GM06990 (cell line): ENCODE measurements at places on chromosomes 4 and X.

- DNase-seq = no peak
These were observed 1.0 kb upstream of the SUV39H1 start for GRCh38 chrX:48695534-48695896.

GRCh38 chr4:83387476-83388312 lies 53.0 kb upstream of the HPSE start:
- no peak for DNase-seq

DNA sequence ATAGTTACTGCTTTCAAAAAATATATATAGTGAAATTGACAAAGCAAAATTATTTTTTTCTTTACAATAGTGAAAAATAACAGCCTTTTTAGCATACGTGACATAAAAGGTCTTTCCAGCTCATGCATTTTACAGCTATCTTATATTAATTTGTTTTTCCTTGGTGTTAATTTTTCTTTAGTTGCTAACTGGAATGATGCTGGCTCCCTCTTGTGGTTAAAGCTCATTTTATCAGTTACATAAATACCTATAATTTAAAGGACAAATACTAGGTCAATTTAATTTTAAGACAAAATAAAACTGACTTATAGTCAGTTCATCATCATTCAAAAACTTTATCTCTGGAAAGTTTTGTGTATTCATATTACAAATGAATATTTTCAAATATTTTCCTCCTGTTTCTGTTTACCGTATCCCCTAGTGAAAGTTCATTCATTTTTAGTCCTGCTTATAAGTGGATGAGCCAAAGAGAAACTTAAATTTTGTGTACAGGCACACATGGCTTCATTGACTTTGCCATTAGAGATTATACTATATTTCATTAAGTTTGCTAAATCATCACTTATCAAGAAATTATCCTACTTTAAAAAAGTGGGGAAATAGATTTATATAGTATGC lies 9.9 kb upstream of the ANAPC4 start:
- DNase-seq = no peak

DNA sequence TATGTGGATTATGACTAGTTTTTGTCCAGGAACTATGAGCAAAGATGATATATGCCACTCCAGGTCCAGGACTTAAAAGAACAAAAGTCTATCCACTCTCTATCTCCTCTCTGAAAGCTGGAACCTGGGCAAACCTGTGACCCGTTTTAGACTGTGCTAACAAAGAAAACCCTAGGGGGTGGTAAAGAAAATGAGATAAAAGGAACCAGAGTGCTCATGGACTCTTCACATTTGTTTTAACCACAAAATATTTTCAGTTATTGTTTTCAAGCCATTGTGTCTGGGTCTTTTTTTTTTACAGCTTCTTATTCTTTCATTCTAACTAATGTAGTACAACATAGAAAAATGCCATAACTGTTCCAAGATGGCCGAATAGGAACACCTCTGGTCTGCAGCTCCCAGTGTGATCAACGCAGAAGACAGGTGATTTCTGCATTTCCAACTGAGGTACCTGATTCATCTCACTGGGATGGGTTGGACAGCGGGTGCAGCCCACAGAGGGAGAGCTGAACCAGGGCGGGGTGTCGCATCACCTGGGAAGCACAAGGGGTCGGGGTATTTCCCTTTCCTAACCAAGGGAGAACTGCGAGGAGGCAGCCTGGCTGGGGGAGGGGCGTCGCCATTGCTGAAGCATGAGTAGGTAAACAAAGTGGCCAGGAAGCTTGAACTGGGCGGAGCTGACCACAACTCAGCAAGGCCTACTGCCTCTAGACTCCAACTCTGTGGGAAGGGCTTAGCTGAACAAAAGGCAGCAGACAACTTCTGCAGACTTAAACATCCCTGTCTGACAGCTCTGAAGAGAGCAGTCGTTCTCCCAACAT lies 45.1 kb downstream of the CHM start:
- no peak for DNase-seq

DNA sequence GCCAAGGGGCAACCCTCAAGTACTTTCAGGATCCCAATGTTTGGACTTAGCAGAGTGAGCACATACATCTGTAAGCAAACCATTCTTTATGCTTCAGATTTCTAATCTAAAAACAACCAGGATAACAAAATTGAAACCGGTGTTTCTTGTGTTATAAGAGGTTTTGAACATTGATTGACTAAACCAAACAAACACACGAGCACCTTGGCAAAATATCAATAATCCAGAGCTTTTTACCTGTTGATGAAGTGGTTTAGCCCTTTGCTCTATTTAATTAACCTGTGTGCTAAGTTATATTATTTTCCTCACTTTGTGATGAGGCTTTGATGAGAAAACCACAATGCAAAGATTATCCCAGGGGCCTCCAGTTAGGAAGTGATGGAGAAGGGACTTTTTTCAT lies 255.3 kb upstream of the CXXC4 start:
- no peak for DNase-seq

- DNase-seq = no peak
These were observed 29.3 kb downstream of the NPY1R start for GRCh38 chr4:163303069-163303468.

- no peak for DNase-seq
These were observed 15.5 kb upstream of the RBBP7 start for GRCh38 chrX:16885628-16886027.

- DNase-seq = no peak
These were observed 15.1 kb downstream of the CSF2RA start for GRCh38 chrX:1283741-1284140.

DNA sequence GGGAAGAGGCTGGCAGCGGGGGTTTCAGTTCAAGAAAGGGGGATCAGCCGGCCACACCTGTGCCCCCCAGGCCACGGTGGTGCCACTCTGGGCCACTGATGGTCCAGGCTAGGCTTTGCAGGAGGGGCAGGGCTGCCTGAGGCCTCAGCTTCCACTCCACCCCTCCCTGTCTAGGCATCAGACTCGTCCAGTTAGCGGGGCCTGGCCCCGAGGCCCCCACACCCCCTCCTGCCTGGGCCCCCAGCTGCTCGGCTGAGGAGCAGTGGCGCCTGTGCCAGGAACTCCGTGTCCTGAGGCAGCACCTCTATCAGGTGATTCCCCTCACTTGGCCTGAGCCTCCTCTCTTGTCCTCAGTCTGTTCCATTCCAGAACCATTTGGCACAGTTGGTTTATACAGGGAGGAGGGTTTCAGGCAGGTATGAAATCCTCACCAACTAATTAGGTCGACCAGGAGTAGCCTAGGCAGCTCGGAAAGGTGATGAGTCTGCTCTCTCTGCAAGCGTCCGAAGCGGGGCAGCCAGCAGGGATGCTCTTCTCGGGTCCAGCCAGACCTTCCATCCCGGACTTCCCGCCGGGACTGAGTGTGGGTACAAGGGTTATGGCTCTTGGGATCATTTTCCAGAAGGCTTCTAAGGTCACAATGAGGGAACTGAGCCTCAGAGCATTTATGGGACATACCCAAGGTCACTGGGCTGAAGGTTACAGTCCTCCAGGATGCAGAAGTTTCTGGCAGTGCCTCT lies 2.1 kb downstream of the NSG1 start:
- DNase-seq = no peak

- DNase-seq = no peak
These were observed 160.9 kb downstream of the CBR4 start for GRCh38 chr4:168849030-168849675.

DNA sequence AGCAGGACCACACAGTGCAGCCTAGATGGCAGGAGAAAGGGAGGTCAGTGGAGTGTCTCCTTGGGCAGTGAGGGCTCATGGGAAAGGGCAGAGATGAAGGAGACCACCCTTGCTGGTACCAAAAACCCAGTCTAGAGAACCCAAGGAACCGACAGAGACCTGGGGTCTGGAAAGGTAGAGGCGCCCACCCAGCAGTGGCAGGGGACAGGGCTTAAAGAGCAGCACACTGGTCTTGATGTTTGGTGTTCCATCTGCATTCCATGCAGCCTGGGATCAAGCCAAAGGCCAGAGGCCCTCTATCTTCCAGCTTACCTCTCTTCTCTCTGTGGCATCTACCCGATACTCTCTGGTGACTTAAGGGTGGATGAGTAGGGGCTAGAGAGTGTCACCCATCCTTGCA lies 127.5 kb downstream of the PJA1 start:
- DNase-seq = no peak

GRCh38 chr4:87427518-87427868 lies 5.1 kb downstream of the NUDT9 start:
- DNase-seq = no peak

DNA sequence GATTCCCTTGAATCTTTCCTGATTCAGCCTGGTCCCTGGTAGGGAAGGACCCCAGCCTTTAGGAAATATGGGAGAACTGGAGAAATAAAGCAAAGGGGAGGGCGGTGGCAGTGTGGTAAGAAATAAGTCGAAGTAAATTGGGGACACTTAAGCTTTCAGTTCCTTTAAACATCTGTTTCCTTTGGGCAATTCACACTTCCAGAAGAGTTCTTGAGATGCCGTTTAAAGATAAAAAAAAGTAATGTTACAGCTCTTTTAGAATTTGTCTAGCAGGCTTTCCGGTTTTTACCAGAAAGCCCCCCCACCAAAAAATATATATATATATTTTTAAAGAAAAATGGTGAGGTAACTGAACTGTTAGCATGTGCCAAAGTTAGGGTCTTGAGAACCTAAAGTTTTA lies 46.6 kb downstream of the TSPAN7 start:
- no peak for DNase-seq

GRCh38 chrX:35046660-35047296 lies 104.2 kb downstream of the FAM47B start:
- no peak for DNase-seq

DNA sequence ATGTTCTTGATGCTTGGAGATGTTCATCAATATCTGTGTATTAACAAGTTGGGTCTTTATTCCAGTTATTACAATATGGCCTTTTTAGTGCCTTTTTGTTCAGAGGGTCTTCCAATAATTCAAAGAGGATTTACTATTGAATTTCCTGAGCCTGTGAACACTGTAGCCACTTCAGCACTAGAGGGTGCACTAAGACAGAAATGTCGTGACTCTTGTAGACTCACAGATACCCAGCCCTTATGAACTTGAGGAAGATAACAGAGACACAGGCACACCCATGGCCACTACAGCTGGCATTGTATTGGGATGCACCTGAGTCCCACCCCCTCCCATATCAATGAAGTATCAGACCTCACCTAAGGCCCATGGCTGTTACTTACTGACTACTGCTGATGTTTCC lies 54.4 kb upstream of the ACTRT1 start:
- no peak for DNase-seq

DNA sequence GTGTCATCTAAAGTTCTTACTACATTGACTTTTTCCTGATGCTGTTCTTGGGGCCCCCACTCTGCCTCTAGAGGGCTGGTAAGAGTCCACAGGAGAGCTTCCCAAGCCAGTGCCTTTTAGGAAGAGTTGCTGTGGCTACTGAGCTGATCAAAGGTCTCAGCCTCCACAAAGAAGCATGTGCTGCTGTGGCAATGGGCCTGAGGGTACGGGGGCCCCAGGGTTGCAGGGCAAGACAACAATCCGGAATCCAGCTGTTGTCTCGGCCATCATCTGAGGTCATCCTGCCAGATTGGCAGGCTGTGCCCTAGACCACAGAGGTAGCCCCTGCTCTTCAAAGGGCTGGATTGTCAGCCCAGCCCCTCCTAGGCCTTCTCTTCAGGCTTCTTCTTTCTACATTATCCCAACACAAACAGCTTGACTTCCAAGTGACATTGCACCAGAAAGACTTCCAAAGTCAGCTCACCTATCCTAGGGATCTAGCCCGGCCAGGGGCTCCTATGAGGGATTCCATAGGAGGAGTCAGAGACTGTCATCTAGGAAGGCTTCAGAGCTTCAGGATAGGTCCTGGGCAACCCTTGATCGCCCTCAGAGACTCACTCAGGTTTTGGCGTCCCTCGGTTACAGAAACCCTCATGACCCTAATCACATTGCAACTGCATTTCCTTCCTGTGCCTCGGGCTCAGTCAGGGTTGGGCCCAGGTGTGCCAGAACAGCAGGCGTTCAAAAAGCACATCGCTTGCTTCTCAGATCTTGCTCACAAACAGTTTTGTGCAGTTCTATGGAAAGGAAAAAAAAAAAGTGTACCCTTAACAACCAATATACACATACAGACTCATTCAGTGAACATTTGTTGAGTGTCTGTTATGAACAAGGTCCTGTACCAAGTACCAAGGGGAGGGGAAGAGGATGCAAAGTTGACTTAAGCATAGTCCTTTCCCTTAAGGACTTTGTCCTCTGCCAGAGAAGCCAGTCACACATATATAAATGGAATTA lies 27.8 kb downstream of the SLC25A5 start:
- DNase-seq = no peak

GRCh38 chr4:1155314-1155713 lies 17.1 kb downstream of the SPON2 start:
- no peak for DNase-seq

GRCh38 chr4:85815796-85816459 lies 341.0 kb downstream of the ARHGAP24 start:
- DNase-seq = no peak

- peak; percentile 45 for DNase-seq
These were observed 218.9 kb downstream of the OR13H1 start for GRCh38 chrX:131762802-131763234.

- no peak for DNase-seq
These were observed 81.6 kb downstream of the KDM6A start for GRCh38 chrX:44954562-44954961.

DNA sequence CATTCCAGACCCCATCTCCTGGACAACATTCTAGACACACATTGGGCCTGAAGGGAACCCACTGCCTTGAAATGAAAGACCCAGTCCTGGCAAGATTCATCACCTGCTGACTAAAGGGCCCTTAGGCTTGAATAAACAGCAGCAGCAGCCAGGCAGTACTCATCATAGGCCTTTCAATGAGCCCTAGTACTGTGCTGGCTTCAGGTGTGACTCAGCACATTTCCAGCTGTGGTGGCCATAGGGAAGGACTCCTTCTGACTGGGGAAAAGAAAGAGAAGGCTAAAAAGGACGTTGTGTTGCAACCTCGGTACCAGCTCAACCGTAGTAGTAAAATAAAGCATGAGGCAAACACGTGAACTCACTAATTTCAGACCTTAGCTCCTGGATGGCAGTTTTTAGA lies 344.0 kb downstream of the ACTRT1 start:
- DNase-seq = no peak
